ENCODE measurements at places on chromosomes 3 and 15.

- no peak for DNase-seq
These were observed 9.2 kb downstream of the PLSCR4 start for GRCh38 chr3:146241523-146242240.

GRCh38 chr3:60046210-60046609 lies 996.4 kb upstream of the CFAP20DC start:
- DNase-seq, result no peak

DNA sequence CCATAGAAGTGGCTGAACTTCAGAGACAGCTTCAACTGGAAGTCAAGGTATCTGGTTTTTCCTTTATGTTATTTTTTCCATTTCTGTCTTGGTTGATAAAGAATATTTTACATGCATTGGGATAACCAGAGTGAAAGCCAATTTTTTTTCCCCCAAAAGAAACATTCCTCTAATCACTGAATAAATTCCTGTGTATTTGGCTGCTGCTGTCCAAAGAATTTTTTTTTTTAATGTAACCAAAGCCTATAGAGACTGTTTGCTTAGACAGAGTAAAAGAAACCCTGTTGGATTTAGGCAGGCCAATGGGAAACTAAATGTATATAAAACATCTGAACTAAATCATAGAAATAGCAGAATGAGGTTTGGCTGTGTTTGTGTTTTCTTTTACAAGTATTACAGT lies 75.2 kb downstream of the CGNL1 start:
- DNase-seq, result no peak

- DNase-seq, result no peak
These were observed 555.8 kb upstream of the ALCAM start for GRCh38 chr3:104810896-104811295.

- no peak for DNase-seq
These were observed 21.9 kb downstream of the IL12A start for GRCh38 chr3:160010578-160010977.

- DNase-seq, result no peak
These were observed 49.4 kb downstream of the KLF15 start for GRCh38 chr3:126307591-126308393.

- DNase-seq, result no peak
These were observed 117.2 kb upstream of the LRIG1 start for GRCh38 chr3:66618066-66618465.

- peak; percentile 61 for DNase-seq
These were observed 660.2 kb upstream of the LMCD1 start for GRCh38 chr3:7841451-7841850.

GRCh38 chr3:26280517-26280916 lies 342.1 kb upstream of the LRRC3B start:
- DNase-seq, result no peak

- DNase-seq, result no peak
These were observed 73.1 kb upstream of the TSPAN3 start for GRCh38 chr15:77144026-77144425.

- no peak for DNase-seq
These were observed 43.6 kb upstream of the MGLL start for GRCh38 chr3:127865941-127866340.

DNA sequence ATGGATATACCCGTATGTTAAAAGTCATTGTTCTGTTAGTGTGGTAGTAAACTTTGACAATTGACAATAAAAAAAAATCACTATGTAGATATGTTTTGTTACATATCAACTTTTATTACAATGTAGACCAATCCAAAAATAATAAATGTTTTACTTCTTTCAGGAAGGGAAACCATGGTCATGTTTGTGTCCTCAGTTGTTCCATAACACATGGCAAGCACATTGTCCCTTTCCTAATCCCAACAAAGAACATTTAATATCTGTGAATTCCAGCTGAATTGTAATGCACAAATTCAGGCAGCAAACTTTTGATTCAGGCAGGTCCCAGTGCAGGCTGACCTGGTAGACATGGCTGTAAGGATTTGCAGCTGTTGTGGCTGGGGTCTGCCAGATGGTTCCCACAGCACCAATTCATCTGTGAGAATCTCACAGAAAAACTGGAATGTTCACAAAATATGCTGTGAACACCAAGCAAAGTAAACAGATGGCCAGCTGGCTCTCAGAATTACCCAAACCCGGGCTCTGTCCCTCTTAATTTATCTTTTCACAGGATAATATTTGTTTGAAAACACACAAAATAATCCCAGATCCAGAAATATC lies 1.9 kb upstream of the SPG21 start:
- DNase-seq, result peak; percentile 81
